ENCODE measurements at places on chromosomes 1 and 21. TPM values are rescaled to one million over a fixed set of nuclear protein-coding genes. Genes with fewer than 3 reads are reported as not detected.

GBP2 gene
- 150 TPM for total RNA-seq

DNA sequence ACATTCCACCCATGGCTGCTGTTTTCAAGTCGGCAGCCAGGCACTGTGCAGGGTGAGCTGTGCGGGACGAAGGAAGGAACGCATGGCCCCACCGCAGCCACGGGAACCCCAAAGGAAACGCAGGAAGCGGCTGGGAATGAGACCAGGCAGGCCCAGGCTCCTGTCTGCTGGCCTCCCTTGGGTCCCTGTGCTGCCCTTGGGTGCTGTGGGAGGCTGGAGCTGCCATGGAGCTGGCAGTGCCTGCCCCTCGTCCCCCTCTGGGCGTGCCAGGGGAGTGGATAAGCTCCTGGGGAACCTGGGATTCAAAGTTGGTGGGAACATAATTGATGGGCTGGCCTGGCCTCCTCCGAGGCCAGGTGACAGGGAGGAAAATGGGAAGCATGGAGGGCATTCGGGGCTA, 5.3 kb upstream of the KRTAP10-4 start:
- peak; percentile 31 for DNase-seq

DNA sequence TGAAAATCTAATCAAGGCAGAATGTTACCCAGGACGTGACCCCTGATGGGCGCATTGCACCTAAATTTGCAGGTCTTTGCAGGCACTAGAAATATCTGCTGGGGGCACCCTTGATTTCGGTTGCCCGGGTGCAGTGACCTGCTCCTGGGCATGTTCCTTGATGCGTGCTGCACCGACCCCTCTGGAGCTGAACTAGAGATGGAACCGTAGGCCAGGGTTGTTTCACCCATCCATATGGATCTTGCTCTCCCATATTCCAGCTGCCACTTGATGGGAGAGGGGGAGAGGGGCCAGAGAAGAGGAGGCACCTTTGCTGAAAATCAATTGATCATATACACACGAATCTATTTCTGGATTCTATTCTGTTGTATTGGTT, 8.4 kb upstream of the COL18A1 start:
- DNase-seq: no peak

DNA sequence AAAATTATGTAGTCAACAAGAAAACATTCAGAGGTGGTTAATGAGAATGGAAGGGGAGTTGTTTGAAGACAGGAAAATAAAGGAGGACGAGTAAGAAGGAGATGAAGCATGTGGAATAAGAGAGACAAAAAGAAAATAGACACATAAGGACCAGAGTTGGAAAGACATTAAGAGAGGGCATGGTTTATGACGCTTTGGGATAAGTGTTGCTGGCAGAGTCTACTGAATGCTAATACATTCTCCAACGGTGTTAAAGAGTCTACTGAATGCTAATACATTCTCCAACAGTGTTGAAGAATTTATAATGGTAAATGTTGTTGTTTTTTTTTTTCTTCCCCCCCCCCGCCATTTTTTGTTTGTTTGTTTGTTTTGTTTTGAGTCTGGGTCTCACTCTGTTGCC, 13.1 kb downstream of the PRKAA2 start:
- no peak for DNase-seq

All from activated CD8-positive, alpha-beta memory T cell treated with anti-CD3 and anti-CD28 coated beads, Interleukin-2, amount 10 ng/mL, durations not matched to agents 7 days and 5 days (primary cell).